ENCODE measurements at places on chromosomes 16 and 17.

DNA sequence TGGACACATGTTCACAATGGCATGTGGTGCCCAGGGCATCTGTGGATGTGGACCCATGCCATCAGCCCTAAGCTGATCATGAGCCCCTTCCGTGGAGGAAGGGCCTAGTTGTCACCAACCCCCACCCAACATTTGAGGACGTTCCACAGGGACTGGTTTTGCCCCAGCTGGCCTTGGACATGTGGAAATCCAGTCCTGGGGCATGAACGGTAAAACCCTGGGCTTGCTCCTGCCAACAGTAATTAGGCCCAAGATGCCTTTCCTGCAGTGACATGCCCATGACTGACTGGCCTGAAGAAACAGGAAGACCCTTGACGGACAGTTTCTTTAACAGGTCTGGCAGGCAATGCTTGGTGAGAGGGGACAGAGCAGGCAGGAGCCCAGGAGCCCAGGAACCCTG lies 7.7 kb downstream of the TNS4 start:
- no peak for DNase-seq

DNA sequence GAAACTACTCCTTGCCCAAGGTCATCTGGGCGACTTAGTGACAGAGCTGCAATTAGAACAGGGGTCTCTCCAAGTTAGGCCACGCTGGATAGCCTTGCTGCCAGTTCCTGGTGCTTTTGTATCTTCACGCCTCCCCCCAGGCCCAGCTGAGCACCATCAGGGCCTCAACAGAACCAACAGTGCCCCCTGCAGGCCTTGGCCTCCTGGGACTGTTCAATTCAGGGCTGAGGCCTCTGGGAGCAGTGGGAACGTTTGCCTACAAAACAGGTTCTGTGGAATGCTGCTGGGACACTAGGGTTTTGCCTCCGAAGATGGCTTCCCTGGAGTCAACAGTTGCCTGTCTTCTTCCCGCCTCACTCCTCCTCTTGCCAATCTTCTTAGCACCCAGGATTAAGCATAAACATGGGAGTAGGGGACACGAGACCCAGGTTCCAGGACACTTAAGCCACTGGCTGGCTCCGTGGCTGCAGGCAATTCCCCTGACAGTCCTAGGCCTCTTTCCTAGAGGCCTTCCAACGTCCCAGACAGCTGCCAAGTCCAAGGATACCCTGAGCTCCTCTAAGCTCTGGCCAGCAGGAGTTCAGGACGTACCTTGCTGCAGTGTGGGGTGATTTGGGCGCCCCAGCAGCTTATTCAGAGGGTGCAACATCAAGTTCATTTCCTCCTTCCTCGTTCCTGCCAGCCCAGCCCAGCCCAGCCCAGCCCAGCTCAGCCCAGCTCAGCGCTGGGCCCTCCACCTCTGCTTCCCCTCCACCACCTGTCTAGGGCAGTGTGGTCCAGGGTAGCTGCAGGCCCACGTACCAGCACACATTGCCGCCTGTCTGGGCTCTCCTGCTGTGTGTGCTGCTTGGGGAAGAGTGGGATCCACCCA lies 246.6 kb upstream of the RPL38 start:
- no peak for DNase-seq

- no peak for DNase-seq
Measured at GRCh38 chr17:79305768-79306423, 231.3 kb downstream of the ENGASE start.

DNA sequence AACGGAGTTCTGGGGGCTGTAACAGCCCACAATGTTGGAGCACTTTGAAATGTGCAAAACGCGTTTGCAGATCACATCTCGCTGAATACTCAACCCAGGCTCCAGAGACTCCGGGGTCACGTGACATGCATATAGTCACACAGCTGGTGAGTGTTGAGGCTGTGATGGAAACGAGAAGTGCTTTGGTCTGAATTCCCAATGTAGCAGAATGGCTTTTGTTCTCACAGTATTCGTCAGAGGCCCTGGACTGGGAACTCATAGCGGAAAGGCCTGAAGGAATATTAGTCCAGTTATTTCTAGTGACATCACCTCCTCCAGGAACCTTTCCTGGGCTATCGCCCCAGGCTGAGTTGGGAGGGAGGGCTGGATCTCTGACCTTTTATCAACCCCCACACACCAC lies 95.8 kb upstream of the CRHR1 start:
- DNase-seq: peak; percentile 90

DNA sequence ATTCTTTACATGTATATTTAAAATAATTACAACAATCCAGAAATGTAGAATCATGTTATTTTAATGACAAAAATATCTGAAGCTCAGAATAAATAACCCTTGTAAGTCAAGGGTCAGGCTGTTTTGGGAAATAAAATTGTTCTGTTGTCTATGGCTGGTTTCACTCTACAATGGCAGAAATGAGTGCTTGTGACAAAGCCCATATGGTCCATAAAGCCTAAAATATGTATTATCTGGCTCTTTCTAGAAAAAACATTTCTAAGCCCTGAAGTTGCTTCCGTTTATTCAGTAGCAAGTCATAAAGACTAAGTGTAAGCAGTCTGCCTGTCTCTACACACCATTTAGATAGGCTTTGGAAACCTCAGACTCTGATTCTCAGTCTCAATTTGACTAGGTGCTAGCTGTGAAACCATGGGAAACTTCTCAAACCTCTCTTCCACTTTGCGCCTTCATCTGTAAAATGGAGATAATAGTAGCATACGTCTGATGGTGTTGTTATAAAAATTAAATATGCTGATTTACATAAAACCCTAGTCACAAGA lies 365.7 kb upstream of the CA10 start:
- DNase-seq: no peak

GRCh38 chr17:41335747-41336146 lies 14.9 kb downstream of the KRT33A start:
- no peak for DNase-seq

- DNase-seq: peak; percentile 20
Measured at GRCh38 chr17:4856271-4856936, 23.3 kb downstream of the MINK1 start.

DNA sequence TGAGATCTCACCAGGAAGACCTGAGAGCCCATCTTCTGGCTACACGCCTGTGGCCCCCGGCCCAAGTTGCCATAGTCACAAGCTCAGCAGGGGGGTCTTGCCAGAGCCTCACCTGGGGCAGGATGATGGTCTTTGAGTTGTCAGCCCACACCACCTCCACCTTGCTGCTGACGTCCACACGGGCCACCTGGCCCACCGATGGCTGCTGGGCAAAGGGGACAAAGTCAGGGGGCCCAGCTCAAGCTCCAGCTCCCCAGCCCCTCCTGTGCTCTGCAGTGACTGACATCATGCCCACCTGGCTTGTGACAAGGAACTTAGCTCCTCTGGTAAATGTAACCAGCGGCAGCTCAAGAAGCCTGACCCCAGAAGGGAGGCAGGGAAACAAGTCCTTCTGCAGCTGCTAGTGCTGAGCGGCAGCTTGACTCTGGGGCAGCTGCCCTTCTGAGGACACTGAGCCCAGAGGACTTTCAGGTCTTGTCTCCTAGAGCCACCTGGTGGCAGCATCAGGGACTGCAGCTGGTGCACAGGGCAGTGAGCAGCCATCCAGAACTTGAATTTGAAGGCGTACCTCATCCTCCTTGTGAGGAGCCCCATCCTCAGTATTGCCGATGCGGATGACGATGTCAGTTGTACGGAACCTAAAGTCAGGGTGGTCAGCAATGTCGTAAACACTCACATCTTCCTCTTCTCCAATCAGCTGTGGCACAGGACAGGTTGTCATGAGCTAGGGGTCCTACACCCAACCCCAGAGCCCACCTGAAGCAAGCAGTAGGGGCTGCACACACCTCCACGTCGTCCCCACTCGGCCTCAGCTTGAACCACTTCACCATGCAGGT lies 13.5 kb downstream of the SPHK1 start:
- DNase-seq: peak; percentile 66

DNA sequence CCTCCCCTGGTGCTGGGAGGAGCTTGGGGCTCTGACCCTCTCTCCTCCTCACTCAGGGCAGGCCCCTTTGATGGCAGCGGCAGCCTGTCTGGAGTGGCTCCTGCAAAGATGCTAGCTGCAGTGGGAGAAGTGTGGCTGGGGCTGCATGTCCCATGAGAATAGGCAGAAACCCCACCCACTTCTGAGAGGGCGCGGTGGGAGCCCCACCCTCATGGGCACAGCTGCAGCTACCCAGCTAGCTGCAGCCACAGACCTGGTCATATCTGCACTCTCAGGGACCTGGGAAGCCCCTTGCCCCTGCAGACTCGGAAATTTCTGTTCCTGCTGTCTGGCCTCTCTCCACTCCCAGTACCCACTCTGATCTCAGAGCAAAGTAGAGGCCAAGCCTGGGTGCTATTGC lies 72.2 kb upstream of the BRD7 start:
- DNase-seq: no peak

DNA sequence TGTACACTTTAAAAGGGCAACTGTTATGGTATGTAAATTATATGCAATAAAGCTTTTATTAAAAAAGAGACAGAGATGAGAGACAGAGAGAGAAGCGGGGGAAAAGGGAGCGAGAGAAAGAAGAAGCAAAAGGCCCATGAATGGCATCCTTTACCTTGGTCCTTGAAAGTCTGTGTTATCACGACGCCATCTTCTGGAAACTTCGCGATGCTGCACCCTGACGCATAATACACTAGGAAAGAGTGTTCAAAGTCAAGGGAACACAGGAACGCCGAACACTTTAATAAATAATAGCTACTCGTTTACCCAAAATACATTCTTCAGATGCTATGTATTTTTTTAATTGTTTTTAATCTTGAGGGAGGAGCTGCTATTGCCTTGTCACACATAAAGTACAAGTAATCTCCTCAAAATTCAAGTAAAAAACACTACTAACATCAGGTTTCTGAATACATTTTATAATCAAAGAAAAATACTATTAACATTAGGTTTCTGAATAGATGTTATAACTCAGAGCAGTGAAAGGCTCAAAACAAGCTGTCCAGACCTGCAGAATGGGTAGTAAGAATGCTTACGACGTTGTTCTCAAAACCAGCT lies 23.0 kb upstream of the SLC38A8 start:
- DNase-seq: peak; percentile 74

GRCh38 chr17:41464682-41465081 lies 2.5 kb downstream of the KRT32 start:
- no peak for DNase-seq

GRCh38 chr16:15052747-15053476 lies 3.0 kb downstream of the NTAN1 start:
- no peak for DNase-seq

DNA sequence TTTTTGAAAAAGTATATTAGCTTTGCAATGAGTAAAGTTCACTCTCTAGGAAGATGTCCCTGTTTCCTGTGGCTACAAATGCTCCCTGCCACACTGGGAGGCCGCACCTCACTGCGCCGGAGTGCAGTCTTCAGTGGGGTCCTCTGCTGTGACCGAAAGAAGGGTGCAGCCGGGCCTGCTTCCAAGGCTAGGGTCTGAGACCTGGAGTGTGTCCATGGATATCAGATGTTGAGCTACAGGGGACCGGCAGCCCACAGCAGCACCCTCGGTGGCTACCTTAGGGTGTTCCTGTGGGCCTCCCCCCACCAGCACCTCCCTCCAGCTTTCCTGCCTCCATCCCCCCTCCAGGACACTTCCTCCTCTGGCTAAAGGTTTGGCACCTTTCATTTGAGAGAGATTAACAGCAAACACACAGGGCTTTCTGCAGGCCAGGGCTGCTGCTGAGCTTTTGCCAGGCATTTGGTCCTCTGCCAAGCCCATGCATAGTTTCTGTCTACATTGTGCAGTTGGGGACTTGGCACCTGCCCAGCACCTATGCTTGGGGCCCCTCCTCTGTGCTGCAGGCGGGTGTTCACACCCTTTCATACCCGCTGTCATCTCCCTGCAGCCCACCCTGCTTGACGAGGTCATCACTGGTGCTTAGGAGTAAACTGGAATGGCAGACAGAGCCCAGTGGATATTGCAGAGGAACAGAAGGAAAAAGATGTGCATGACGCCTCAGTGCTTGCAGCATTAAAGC lies 33.8 kb upstream of the CRISPLD2 start:
- peak; percentile 92 for DNase-seq

- DNase-seq: peak; percentile 93
Measured at GRCh38 chr17:40111221-40112128, 10.3 kb upstream of the MSL1 start.

DNA sequence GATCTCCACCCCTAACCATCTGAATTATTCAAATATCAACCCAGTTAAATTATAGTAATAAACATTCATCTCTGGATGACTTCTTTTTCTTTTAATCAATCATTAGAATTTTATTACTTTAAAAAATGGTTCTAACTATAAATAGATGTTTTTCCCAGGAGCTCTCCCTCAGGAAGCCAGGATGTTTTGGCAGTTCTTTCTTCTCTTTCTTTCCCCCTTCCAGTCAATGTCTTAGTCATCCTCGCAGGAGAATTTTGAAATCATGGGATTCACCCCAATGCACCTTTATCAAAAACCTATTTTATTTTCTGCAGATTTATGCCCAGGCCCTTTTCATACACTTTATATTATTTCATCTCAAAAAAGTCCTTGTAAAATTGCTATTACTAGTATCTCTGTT lies 711.6 kb downstream of the CDH11 start:
- no peak for DNase-seq

DNA sequence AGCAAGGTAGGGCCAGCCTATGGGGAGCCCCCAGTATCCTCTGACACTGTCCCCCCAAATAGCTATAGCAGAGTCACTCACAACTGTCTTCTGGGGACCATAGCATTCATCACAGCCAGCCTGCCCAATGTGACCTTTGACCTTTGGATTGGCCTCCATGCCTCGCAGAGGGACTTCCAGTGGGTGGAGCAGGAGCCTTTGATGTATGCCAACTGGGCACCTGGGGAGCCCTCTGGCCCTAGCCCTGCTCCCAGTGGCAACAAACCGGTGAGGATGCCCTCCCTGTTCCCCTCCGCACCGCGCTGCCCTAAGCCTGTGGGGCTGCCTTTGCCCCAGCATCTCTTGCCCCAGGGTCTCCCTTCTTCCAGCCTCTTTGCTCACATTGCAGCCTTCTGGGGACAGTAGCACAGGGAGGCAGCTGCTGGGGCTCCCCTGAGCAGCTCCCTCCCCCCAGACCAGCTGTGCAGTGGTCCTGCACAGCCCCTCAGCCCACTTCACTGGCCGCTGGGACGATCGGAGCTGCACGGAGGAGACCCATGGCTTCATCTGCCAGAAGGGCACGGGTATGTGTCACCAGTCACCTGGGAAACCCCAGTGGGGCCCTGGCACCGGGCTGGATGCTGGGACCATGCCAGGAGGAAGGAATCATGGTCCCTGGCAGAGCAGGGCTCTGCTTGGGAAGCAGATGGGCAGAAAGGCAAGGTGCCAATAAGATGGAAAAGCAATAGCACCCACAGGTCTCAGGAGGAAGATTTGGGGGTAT lies 61.1 kb downstream of the MRC2 start:
- DNase-seq: peak; percentile 88

- DNase-seq: no peak
Measured at GRCh38 chr17:17818088-17818526, 18.7 kb downstream of the SREBF1 start.

DNA sequence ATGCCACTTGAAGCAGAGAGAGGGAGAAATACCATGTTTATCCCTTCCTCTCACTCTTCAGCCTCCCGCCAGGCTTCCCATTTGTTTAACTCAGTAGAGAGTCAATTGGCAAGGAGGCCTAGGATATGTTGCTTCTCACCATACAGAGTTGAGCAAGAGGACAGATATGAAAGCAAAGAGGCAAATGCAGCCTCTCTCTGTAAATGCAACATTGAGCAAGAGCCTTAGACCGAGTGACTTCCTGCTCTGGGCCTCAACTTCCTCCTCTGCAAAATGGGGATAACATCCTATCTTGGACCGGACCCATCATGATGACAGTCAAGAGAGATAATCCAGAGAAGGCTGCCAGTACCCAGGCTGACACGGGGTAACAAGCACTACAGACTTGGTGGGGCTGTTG lies 36.8 kb downstream of the SOCS1 start:
- DNase-seq: no peak

- no peak for DNase-seq
Measured at GRCh38 chr17:51006601-51007000, 114.1 kb downstream of the SPAG9 start.

Measured in NCI-H2171 treated with DMSO at 0.1 percent for 48 hours (cell line).